ENCODE measurements at places on chromosomes 16 and 17.

GRCh38 chr16:1429012-1429411 is 1.9 kb upstream of the PERCC1 start:
- no peak for DNase-seq

DNA sequence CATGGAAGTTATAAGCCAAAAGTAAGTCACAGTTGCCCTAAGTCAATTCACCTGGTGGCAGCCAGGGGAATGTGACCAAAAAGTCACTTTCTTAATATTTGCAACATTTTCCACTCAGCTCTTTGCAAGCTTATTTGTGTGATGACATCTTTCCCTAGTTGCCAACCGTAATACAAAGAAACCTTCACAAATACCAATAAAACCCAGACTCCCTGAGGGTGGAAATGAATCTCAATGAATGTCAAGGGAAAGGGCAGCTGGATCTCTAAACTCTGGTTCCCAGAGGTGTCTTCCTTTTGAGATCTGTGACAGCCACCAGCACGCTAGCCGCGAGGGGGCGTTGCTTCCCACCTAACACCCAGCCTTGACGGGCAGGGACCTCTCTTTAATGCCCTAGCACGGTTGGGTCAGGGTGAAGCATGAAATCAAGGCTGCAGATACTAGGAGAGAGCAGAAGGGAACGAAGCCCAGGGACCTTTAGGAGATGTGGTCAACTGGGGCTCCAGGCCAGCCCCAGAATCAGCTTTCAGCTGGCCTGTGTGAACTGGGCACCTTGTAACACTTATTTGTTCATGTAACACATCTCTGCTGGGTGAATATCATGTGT is 82.2 kb downstream of the CMC2 start:
- no peak for DNase-seq

DNA sequence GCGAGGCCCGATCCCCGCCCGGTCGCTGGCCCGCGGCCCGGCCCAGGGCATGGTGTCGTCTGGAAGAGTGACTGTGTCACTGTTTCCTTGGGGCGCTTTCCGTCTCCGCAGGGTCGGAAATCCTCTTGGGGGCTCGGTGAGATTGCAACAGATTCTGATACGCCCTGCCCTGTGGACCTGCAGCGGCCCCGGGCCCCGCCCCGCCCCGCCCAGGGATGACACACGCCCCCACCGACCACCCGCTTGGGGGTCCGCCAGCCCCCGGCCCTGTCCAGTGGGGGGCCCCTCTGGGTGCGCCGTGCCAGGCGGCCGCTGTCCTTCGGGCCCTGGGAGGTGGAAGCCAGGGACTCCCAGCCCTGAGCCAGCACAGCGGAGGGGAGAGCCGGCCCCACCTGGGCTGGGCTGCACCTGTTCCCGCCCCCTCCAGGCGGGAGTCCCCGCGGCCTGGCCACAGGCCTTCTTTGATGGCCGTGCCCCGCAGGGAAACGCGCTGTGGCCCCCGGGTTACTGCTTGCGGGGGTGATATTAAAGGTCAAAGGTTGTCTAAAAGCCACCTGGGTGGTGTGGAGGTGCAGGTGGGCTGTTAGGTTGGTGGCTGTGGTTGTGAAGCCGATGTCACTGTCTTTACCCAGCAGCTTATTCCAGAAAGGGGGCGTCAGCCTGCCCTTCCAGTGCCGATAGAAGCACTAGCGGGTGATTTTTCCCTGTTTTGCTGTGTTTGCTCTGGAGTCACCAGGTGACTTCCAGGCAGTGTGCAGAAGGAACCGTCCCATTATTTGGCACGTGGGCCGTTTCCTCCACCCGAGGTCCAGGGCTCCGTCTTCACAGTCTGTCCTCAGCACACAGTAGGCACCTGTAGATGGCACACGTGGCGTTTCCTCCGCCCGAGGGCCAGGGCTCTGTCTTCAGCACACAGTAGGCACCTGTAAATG is 752 bp downstream of the TBC1D24 start:
- peak; percentile 20 for DNase-seq

- DNase-seq, result no peak
Measured at GRCh38 chr17:81043725-81044427, 8.9 kb downstream of the BAIAP2 start.

DNA sequence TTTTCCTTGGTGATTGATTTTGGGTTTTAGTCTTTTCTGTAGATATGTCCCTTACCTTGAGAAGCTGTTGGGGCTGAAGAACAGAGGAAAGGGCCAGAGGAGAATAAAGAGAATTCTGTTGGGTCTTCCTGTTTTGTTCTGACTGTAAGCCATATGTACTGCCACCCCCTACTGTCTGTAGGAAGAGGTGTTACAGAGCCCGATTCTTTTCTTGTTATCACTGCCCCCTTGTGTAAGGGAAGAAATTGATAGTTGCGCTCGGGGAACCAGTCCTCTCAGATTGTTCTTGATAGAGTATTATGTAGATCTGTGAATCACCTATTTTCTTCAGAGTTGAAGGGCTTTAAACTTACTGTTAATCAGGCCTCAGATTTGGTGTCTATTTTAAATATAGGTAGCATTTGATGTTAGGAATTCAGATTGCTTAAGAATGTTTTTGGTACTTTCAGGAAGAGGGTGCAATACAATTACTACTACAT is 2.4 kb downstream of the TANC2 start:
- DNase-seq, result peak; percentile 92

- DNase-seq, result peak; percentile 51
Measured at GRCh38 chr17:56834380-56835263, 671 bp downstream of the DGKE start.

DNA sequence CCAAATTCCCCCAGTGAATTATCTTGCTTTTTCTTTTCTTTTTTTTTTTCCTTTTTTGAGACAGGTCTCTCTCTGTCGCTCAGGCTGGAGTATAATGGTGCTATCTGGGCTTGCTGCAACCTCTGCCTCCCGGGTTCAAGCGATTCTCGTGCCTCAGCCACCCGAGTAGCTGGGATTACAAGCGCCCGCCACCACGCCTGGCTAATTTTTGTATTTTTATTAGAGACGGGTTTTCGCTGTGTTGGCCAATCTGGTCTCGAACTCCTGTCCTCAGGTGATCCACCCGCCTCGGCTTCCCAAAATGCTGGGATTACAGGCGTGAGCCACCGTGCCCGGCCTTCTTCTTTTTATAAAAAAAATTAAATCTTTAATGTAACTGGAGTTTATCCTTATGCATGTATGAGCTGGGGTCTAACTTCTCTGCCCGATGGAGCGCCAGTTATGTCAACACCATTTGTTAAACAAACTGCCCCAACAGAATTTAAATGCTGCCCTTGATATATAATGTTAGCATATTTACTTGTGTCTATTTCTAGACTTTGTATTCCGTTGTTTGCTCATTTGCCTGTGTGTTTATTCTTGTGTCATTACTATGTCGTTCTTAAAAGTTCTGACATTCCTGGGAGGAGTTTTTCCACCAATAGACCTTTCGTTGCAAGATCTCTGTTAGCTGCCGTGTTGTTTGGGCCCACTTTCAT is 535 bp upstream of the AURKB start:
- no peak for DNase-seq

GRCh38 chr17:46009681-46010596 is 10.9 kb downstream of the STH start:
- DNase-seq, result no peak

DNA sequence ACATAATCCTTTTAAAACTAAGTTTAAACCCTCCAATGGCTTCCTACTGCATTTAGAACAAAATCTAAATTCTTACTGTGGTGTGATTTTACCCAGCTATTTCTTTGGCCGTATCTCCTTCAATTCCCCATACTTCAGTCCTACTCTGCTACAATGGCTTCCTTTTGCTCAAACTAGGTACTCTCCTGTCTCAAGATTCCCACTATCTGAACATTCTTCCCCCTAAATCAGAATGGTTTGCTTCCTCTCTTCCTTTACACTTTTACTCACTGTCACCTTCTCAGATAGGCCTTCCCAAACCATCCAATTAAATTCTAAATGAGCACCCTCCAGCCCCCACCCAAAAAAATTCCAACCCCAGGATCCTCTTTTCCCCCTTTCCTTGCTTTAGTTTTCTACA is 109.2 kb downstream of the BRIP1 start:
- DNase-seq, result no peak

- no peak for DNase-seq
Measured at GRCh38 chr16:71762186-71762585, 37.7 kb upstream of the PHLPP2 start.

DNA sequence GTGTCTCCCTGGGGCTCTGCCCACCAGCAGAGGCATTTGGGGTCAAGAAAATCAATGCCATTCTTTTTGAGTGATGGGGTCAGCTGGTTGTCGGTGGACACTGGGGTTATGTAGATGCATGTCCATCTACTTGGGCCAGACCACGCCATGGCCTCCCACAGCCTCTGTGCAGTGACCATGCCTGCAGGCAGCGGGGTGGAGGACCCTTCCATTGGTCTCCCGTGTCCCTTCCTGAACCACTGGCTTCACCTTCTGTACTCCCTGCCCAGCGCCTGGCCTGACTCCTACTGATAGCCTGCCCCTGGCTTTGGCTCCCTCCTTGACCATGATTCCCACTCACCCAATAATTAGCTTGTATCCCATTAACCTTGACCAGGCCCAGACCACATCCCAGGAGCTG is 28.0 kb upstream of the SPNS3 start:
- DNase-seq, result no peak

GRCh38 chr16:78791926-78792325 is 692.5 kb downstream of the WWOX start:
- DNase-seq, result no peak

DNA sequence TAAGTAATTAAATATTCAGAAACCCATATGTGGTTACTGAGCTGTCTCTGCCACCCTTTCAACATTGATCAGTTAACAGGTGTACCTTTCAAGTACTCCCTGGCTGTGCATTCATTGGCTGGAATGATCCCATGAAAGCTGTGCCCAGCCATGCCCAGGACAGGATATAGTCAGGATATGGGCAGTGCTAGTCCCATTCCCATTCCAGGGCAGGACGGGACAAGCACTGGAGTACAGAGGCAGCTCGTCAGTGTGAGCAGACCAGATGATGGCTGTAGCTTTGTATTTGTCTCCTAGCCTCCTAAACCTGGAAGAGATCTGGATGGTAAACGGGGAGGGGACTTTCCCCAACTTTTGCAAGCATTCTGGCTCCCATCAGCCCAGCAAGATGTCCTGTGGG is 22.5 kb downstream of the HEATR3 start:
- no peak for DNase-seq

DNA sequence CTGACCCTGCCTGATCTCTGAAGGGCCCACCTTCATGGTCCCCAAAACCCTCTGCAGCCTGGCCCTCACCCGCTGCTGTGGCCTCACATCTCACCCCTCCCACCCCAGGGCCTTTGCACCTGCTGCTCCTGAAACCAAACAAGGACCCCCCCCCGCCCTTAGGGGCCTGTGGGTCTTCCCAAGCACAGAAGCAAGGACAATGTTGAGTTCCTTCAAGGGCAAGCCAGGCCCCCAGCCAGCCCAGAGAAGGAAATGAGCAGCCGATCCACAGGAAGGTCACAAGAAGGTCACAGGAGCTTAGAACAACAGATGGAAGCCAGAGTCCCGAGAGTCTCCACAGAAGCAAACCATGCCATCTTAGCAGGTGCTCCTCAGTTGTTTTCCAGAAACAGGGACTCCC is 493 bp upstream of the PDE6G start:
- no peak for DNase-seq

DNA sequence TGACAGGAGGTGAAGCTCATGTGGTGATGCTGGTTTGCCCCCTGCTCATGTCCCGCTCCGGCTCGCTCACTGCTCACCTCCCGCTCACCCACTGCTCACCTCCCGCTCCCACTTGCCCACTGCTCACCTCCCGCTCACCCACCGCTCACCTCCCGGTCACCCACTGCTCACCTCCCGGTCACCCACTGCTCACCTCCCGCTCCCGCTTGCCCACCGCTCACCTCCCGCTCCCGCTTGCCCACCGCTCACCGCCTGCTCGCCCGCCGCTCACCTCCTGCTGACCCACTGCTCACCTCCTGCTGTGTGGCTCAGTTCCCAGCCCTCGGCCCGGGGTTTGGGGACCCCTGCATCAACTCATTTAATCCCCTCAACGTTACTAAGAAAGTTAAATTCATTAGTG is 39.1 kb upstream of the SHISA9 start:
- DNase-seq, result no peak

GRCh38 chr17:1999557-2000251 is 25.4 kb downstream of the RTN4RL1 start:
- DNase-seq, result no peak

DNA sequence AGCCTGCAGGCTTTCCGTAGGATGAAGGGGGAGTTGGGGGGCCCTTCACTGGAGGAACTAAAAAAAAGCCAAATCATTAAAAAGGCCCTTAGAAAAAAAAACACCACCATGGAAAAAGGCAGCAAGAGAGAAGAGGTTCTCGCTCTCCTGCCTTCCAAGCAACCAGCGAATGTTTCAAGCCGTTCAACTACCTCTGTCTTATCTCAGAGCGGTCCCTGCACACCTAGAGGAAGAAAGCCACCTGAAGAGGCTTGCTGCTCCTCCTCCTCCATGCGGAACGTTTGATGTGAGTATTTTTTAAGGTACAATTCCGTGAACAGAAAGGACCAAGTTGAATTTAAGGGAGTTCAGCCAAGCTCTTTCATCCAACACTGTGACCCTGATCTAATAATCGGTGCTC is 9.2 kb downstream of the NXN start:
- no peak for DNase-seq

- no peak for DNase-seq
Measured at GRCh38 chr16:86662195-86662594, 83.8 kb downstream of the FOXL1 start.

DNA sequence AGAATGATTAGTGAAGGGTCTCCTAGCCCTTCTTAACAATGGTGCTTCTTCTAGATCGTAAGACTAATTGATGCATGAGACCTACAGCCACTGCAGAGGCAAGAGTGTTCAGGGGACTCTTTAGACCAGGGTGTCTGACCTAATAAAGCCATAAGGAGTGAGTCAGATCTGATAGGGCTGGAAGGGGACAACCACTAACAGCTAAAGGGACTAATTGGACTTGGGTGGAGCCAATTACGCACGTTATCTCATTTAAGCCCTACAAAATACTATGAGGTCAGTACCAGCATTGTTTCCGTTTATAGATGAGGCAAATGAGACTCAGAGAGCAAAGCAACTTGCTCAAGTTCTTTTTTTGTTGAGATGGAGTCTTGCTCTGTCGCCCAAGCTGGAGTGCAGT is 14.5 kb upstream of the RNF222 start:
- DNase-seq, result no peak

Data from bone marrow (tissue), 2 donors.